Astrocyte of the spinal cord (primary cell): ENCODE measurements at places on chromosomes 1 and 21.

- DNase-seq: no peak
These were observed 32.5 kb downstream of the ADAMTS5 start for GRCh38 chr21:26934383-26934782.

GRCh38 chr1:248739572-248740205, 15.9 kb downstream of the LYPD8 start:
- no peak for DNase-seq

- DNase-seq: no peak
These were observed 2.8 kb downstream of the SMCP start for GRCh38 chr1:152880907-152881306.

DNA sequence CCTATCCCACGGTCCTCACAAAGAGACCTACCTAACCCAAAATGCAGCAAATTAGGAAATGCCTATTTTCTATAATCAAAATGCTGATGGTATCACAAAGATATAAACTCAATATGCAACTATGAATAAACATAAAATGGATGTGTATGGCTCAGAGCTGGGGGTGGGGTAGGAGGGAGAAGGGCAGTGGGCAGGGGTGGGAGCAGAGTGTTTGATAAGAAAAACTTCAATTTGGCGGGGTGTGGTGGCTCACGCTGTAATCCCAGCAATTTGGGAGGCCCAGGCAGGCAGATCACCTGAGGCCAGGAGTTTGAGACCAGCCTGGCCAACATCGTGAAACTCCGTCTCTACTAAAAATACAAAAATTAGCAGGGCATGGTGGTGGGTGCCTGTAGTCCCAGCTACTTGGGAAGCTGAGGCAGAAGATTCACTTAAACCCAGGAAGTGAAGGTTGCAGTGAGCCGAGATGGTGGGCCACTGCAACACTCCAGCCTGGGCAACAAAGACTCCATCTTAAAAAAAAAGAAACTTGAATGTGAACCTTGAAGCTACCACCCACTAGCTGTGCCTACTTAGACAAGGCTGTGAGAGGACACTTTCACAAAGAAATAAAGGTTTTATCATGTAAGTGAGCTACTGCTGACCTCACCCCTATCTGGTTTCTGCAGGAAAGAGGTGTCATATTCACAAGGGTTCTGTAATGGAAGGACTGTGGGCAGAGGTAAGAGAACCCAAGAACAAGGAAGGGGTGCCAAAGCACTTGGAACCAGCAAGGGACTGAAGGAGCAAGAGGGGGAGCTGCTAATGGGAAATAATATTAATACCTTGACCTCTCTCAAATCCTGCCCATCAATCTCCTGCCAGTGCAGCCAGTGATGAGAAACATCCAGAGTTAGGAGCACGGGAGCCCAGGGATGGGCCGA, 53.0 kb downstream of the HLCS start:
- DNase-seq: no peak

- DNase-seq: no peak
These were observed 16.8 kb downstream of the UCK2 start for GRCh38 chr1:165844114-165844798.

GRCh38 chr21:35751171-35751570, 309.2 kb downstream of the SETD4 start:
- no peak for DNase-seq

- DNase-seq: no peak
These were observed 29.3 kb downstream of the RRP1 start for GRCh38 chr21:43818685-43819084.

GRCh38 chr1:6660415-6661049, 35.9 kb downstream of the THAP3 start:
- no peak for DNase-seq

DNA sequence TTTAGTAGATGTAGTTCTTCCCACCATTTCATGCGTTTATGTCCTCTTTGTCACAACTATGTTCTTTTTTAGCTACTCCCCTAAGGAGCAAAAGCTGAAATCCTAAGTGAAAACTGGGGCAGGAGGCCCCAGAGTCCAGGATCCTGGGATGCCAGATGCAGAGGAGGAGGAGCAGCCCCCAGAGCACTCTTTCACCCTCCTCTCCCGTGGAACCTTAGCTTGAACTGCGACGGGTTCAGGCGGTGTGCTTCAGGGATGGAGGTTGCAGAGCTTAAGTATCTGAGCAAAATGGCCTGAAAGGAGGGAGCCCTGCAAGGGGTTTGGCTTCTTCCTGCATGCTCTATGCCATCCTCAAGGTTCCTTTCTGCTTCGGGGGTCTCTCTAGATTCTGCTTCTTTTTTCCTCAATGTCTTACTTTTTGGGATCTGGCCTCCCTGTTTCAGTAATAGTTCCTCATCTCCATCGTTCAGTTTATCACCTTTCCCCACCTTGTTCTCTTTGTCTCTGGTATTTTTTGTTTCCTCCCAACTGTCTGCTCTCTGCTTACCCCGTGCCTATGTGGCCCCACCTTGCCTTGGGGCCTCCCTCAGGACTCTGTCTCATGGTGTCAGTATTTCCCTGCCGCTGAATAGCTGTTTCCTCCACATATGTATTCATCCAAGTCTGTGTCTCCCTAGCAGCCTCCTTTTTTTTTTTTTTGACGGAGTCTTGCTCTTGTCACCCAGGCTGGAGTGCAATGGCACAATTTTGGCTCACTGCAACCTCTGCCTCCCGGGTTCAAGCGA, 2.7 kb upstream of the NHLH1 start:
- DNase-seq: no peak

DNA sequence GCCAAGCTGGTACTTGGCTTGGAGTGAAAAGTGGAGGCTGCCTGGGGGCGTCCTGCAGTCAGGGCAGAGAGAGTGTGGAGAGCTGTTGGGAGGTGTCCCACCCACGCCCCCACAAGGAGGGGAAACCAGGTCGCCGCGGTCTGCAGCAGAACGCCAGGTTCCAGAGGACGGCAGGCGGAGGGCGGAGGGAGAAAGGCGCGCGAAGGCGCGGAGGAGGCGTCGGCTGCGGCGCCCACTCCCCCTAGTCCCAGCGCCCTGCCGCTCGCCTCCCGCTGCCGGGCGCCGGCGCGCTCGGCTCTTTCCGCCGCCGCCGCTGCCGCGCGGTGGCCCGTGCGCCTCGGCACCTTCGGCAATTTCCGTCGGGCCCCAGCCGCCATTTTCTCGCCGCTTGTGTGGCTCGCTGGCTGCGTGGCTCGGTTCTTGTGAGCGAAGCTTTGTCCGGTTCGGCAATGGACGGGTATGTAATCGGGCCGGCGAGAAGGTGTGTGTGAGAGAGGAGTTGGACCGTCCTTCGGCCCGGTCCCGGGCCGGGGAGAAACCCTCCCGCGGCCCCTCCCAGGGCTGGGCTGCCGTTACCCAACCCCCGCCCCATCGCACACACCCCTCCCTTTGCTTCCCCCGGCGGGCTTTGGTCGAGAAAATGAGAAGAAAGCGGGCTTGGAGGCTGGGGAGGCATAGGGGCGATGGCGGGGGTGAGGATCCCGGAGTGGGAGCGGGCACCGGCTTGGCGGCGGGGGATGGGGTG, at the start of gene PTBP2:
Gene PTBP2 (plus strand): TSS at position 369 of the 745 bp plus-strand sequence. CDS start 81 bp downstream, at position 450.
- peak; percentile 78 for DNase-seq

DNA sequence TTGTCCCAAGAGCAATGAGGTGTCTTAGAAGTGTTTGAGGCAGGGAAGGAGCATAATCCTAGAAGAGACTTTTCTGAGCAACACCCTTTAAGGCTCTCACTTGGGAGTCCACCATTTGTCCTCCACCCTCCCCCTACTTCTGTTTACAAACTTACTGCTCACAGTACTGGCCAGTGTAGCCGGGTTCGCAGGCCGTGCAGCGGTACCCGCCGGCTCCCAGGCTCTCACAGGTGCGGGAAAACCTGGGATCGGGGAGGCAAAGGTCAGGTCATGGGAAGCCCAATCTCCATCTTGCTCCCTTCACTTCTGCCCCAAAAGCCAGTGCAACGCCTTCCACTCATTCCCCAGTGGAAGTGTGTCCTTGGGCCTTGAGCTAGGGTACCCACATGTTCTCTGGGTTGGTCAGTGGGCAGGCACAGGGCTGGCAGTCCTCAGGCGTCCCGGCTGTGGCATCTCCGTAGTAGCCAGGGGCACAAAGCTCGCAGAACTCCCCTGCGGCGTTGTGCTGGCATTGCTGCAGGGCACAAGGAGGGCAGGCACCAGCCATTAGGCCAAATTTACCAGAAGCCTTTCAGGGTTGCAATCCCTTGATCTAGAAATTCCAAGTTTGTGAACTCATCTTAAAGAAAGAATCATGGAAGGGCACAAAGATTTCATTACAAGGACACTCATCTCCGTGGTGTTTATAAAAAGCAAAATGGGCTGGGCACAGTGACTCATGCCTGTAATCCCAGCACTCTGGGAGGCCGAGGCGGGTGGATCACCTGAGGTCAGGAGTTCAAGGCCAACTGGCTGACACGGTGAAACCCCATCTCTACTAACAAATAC, 49.8 kb downstream of the LDLRAD2 start:
- DNase-seq: peak; percentile 33

- DNase-seq: peak; percentile 16
These were observed 32.8 kb upstream of the S1PR1 start for GRCh38 chr1:101203820-101204540.

DNA sequence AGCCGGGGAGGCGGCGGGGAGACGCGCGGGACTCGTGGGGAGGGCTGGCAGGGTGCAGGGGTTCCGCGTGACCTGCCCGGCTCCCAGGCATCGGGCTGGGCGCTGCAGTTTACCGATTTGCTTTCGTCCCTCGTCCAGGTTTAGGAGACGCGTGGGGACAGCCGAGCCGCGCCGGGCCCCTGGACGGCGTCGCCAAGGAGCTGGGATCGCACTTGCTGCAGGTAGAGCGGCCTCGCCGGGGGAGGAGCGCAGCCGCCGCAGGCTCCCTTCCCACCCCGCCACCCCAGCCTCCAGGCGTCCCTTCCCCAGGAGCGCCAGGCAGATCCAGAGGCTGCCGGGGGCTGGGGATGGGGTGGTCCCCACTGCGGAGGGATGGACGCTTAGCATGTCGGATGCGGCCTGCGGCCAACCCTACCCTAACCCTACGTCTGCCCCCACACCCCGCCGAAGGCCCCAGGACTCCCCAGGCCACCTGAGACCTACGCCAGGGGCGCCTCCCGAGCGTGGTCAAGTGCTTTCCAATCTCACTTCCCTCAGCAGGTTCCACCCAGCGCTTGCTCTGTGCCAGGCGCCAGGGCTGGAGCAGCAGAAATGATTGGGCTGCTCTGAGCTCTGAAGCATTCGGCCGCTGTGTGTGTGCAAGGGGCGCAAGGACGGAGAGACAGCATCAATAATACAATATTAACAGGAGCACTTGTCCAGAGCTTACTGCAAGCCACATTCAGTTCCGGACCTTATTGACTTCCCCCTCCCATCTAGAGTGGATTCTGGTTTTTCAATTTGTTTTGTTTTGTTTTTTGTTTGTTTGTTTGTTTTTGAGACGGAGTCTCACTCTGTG, 10.3 kb downstream of the SIM2 start:
- DNase-seq: no peak

DNA sequence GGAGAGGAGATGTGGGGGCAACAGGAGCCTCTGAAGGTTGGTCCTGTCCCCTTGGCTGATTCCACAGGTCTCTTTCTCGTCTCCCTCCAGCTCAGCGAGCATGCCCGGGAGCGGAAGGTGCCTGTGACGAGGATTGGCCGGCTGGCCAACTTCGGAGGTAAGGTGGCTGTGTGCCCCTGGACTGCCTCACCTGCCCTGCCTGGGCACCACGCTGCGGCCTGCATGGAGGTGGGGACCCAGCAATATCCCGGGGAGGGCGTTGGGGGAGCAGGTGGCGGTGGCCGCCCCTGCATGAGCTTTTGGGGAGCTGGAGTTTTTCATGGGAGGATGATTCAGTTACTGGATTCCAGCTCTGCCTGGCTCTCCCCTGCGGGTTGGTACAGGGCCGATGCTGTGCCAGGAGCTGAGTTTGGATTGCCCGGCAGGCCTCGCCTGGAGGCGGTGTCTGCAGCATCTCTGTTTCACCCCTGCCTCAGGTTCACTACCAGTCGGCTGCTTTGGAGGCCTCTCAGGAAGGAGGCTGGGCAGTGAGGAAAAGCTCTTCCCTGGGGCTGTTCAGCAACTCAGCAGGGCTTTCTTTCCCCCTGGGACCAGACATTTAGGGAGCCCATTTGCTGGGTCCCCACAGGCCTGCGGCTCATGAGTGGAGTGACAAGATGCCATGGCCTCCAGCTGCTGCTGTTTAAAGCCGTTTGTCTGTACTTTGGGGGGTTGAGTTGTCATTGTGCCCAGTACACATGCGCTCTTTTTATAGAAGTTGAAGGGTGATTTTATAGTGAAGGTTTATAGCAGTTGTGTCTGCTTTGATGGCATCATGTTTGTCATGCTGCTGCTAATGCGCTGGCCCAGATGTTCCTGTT, 25.7 kb downstream of the COQ8A start:
- DNase-seq: no peak

DNA sequence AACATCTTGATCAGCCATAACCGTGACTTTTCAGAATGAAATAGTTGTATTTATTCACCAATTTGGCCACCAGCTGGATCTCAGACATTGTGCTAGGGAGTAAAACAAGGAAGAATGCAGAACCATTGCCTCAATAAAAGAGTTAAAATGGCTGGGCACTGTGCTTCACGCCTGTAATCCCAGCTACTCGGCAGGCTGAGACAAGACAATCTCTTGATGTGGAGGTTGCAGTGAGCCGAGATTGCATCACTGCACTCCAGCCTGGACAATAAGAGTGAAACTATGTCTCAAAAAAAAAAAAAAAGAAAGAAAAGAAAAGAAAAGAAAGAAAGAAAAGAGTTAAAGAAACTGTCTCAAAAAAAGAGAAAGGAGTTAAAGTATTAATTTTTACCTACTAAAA, 199.5 kb downstream of the TPR start:
- no peak for DNase-seq

DNA sequence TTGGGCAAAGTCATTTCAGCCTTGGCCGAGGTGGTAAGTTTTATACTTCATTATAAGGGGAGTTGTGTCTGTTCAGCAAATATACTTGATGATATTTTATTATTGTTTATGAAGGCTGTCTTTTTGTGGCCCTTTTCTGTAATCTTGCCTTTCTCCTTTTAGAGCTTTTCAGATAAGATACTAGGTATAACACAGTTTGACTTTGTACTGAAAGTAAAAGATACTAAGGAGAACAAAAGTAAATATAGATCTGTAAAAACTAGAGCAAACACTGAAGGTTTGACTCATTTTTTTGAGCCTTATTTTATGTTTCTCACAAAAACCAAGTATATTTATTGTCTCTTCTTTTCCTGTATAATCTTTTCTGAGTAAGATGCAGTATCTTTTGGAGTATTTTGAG, 61.9 kb downstream of the KIF1B start:
- DNase-seq: no peak

GRCh38 chr1:108120163-108120562, 80.0 kb downstream of the SLC25A24 start:
- no peak for DNase-seq

- no peak for DNase-seq
These were observed 16.5 kb downstream of the LSS start for GRCh38 chr21:46211786-46212720.

- DNase-seq: peak; percentile 72
These were observed 19.4 kb upstream of the KIF21B start for GRCh38 chr1:201042779-201043461.

- peak; percentile 13 for DNase-seq
These were observed 573.8 kb upstream of the NR5A2 start for GRCh38 chr1:199453723-199454122.

- DNase-seq: no peak
These were observed 801 bp upstream of the DDAH1 start for GRCh38 chr1:85465786-85466134.
